ENCODE measurements at places on chromosomes 6 and 20.

GRCh38 chr6:170042596-170043118 lies 248.2 kb downstream of the DLL1 start:
- no peak for DNase-seq

- DNase-seq = no peak
These were observed 20.3 kb downstream of the DAAM2 start for GRCh38 chr6:39812496-39812852.

- DNase-seq = no peak
These were observed 6.4 kb downstream of the CD2AP start for GRCh38 chr6:47483853-47484546.

DNA sequence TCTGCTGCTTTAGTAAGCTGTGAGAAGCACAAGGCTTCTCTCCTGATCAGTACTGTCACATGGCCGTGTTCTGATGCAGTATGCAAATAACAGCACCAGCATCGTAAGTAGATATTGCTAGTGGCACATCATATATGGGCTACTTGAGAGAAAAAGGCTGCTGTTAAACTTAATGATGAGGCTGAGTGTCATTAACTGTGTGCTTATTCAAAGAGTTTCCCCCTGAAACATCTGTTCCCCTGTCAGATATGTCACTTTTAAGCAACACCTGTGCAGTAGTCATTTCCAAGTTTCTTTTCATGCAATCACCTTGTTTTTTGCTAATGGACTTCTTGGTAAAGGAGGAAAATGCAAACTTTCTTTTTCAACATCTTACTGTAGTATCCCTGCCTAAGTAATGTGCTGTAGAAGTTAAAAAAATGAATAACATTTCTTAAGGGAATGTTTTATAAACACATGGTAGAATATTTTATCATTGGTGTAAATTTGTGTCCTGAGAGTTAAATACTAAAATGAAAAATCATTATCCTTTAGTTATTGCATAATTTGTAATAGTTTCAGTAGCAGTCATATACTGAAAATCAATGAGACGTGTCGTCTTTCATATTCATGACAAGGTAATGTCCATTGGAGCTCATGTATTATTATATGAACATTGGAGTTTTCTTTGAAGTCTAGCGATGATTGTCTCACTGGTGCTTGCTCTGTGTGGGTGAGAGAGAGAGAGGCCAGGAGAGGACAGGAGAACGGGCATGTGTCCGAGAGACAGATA lies 366.3 kb downstream of the CDKAL1 start:
- no peak for DNase-seq

DNA sequence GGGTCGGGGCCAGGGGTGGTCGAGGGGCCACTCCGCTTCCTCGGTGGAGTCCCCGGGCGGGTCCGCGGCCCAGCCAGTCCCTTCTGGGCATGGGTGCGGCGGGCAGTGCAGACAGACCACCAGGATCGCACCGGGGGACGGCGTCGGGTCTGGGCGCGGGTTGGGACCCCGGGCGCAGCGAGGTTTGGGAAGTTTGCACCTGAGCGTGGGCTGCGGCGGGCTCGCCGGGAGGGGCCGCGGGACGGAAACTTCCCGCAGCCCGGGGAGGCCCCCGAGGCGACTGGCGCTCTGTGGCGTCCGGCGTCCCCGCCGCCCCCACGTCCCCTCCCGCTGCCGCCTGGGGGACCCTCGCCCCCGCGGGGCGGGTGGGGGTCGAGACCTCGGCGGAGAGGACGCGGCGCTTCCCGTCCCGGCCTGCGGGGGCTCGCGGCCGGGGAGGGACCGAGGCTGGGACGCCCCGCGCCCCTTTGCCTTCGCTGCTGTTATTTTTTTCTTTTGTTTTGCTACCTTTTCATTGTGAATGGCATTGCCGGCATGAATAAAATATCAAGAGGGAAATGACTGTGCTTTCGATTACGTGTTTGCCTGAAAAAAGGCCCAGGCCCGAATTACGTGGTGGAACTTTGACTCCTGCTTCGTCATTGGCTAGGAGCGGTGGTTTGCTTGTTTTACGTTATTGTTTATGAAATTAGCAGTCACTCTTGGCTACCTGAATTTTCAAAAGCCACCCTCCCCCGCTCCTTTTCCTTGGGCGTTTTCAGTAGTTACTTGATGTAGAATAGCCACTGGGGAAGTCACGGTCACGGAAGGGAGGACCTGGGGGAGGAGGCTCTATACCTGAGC lies 703 bp downstream of the SNX9 start:
- peak; percentile 82 for DNase-seq

- DNase-seq = no peak
These were observed 4.4 kb upstream of the CST3 start for GRCh38 chr20:23641936-23642751.

GRCh38 chr6:133159255-133159795 lies 81.8 kb upstream of the EYA4 start:
- no peak for DNase-seq

GRCh38 chr6:108275976-108276375 lies 15.1 kb upstream of the SNX3 start:
- DNase-seq = no peak

DNA sequence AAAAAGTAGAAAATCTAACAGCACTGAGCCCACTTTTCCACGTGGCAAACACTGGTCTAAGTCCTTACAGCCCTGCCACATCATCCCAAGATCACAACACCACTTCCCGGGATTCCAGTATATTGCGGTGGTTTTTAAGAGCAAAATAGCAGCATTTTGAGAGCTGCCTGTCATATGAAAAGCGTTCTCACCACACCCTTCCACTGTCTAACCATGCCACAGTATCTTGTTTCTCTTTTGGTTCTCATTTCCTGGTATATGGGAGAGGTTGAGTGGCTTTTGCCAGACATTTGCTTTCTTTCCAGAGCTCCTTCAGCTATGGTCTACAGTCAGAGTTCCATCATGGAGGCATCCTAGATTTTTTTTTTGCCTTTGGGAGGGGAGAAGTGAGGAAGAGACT lies 243.0 kb downstream of the TSHZ2 start:
- DNase-seq = no peak

DNA sequence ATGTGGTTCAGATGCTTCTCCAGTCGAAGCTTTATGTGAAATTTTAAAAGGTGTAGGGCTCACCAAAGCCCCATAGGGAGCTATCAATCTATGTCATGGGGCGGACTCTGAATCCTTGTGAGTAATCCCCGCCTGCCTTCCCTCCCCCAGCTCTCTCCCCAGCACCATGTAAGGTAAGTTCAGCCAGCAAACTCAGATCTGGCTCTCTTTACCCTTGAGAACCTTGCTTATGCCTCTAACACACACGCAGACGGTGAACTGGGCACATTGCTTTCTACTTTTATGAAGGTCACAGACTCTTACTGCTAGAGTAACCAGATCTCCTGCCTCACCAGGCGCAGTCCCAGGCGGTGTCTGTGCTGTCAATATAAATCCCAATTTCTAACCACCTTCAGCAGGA lies 82.6 kb upstream of the CNKSR3 start:
- DNase-seq = no peak

DNA sequence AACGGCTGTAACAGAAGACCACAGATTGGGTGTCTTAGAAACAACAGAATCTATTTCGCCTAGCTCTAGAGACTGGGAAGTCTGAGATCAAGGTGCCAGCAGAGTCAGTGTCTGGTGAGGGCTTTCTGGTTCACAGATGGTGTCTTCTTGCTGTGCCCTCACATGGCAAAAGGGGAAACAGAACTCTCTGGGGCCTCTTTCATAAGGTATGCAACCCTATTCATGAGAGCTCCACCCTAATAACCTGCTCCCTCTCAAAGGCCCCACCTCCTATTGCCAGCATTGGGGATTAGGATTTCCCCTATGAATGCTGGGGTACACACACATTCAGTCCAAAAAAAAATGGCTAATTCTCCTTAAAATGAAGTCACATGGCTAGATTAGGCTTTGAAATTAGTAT lies 10.0 kb downstream of the TXNDC5 start:
- DNase-seq = no peak

GRCh38 chr6:15722731-15723130 lies 59.9 kb upstream of the DTNBP1 start:
- DNase-seq = no peak

DNA sequence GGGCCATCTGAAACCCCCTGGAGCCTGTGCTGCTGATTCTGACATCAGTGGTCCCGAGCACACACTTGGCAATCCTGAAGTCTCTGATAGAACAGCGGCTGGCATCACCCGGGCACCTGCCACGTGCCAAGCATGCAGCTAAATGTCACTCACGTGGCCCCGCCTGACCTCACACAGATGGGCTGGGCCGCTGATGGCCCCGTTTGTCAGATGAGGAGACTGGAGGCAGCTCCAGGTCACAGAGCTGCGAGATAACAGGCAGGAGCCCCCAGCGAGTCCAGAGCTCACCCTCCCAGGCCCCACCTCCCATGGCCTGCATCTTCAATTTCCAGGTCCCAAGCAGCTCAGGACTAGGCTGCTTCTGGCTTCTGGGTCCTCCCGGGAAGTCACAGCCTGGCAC lies 67.2 kb downstream of the YTHDF1 start:
- DNase-seq = no peak

DNA sequence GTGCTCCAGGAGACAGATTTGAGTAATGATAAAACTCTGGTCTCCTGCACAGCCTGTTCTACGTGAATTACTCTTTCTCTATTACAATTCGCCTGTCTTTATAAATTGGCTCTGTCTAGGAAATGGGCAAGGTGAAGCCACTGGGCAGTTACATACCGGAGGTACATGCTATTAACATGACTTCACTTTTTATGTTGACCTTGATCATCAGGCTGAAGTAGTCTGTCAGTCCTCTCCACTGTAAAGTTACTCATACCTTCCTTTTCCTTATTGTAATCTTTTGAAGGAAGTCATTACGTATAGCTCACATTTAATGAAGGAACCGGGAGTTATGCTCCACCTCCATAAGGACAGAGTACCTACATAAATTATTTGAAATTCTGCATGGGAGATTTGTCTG lies 19.9 kb upstream of the KHDC1 start:
- no peak for DNase-seq

GRCh38 chr6:37059344-37060194 lies 54.1 kb downstream of the FGD2 start:
- DNase-seq = no peak

DNA sequence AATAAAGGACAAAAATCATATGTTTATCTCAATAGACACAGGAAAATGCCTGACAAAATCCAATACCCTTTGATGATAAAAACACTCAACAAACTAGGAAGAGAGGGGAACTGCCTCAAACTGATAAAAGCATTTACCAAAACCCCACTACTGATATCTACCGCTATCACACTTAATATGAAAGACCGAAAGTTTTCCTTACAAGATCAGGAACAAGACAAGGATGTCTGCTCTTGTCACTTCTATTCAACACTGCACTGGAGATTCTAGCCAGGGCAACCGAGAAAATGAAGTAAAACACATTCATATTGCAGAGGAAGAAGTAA lies 25.1 kb downstream of the GZF1 start:
- no peak for DNase-seq

DNA sequence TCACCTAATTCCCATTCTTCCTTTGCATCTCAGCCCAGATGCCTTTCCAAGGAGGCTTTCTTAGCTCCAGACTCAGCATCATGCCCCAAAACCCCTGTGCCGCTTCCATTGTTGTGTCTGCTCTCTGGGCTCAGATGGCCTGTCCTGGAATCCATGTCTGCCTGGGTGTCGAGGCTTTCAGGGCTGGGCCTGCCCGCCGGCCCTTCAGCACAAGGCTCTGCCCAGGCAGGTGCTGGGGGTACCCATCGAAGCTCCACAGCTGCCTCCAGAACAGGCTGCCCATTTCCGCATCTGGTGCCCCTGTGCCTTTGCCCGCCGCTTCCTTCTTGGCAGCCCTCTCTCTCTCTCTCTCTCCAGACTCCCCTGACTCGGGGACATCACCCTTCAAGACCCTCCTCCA lies 1.2 kb downstream of the CPXM1 start:
- no peak for DNase-seq

GRCh38 chr6:45420083-45420908 lies 42.6 kb upstream of the SUPT3H start:
- DNase-seq = peak; percentile 76

DNA sequence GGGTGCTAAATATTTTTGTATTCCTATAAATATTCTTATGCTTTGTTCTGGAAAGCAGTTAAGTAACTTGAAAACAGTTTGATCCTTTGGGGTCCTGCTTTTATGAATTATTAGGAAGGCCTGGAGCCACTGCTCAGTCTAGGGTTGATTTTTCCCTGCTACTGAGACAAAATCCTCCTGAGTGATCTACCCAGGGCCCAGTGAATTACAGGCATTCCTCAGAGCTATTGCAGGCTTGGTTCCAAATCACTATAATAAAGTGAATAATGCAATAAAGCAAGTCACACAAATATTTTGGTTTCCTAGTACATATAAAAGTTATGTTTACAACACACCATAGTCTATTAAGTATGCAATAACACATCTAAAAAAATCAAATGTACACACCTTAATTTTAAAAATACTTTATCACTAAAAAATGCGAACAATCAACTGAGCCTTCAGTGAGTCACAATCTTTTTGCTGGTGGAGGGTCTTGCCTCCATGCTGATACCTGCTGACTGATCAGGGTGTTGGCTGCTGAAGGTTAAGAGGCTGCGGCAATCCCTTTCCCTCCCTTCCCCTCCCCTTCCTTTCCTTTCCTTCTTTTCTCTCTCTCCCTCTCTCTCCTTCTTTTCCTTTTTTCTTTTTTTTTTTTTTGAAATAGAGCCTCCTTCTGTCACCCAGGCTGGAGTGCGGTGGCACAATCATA lies 43.0 kb downstream of the DNAAF9 start:
- DNase-seq = no peak

- no peak for DNase-seq
These were observed 8.1 kb downstream of the SYNJ2 start for GRCh38 chr6:157989541-157990289.

DNA sequence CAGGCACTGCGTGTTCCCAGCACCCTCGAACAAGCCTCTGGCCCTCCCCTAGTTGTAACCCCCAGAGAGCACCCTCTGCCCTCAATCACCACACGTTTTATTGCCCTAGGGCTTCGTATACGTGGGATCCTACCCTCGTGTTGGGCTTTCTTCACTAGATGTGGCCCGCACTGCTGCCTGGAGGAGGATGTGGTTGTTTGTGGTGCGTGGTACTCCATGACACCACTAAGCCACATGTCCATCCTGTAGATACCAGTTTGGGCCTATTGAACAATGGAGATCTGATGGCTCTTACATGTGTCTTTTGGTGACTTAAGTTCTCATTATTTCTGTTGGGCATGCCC lies 17.0 kb downstream of the SLC2A4RG start:
- DNase-seq = no peak

- peak; percentile 81 for DNase-seq
These were observed 31.9 kb downstream of the NTSR1 start for GRCh38 chr20:62740286-62741141.

DNA sequence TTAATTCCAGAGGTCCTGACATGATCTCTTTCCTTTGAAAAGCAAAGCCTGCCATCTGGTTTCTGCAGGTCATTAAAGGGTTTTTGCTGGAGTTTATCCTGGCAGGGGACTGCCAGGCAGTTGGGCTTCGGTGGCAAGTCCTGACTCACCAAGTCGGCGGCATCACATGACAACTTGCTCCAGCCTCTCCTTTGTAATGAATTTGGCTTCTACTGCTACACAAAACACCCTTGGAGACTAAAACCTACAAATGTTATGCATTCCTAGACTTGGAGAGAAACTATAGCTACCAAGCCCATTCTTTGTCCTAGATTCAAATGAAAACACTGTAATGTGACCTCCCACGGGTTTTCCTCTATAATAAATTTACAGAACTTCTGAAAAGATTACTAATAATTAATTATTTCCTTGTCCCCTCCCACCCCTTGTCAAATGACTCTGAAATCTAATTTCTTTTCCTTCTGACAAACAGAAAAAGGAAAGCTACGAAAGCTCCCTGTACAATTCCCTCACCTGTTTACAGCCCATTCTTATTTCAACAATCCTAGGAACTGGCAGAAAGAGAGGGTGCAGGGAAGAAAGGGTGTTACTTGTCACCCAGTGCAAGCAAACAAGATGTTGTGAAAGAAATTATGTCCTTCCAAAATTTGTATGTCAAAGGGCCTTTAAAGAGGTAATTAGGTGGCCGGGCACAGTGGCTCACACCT lies 62.9 kb downstream of the QRSL1 start:
- DNase-seq = no peak

Data from stimulated activated CD8-positive, alpha-beta memory T cell treated with anti-CD3 and anti-CD28 coated beads, Interleukin-4, amount 100 ng/mL, for 48 hours (primary cell).